ENCODE measurements at places on chromosomes 7 and 10.
A peak's percentile ranks its signal among the peaks of the same experiment; 100 is the strongest.

GRCh38 chr10:86336341-86336740 lies 30.3 kb downstream of the GRID1 start:
- DNase-seq, result no peak

DNA sequence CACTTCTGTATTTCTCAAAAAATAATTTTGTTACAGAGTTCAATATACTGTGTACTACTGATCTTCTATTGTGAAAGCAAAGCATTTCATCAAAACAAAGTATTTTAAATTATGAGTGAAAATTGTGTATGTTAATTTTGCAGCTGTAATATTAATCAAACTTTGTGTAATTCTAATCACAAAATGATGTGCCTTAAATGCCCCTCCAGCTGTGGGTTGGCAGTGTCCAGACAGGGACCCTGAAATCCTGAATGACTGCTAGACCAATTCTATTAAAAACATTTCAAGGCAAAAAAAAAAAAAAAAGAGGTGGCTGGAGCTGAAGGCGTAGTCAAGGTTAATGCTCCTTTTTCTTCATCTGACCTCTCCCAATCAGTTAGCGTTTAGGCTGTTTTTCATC lies 36.2 kb downstream of the SCD start:
- no peak for DNase-seq

- peak; percentile 92 for DNase-seq
These were observed 125.3 kb downstream of the CHN2 start for GRCh38 chr7:29319719-29320521.

DNA sequence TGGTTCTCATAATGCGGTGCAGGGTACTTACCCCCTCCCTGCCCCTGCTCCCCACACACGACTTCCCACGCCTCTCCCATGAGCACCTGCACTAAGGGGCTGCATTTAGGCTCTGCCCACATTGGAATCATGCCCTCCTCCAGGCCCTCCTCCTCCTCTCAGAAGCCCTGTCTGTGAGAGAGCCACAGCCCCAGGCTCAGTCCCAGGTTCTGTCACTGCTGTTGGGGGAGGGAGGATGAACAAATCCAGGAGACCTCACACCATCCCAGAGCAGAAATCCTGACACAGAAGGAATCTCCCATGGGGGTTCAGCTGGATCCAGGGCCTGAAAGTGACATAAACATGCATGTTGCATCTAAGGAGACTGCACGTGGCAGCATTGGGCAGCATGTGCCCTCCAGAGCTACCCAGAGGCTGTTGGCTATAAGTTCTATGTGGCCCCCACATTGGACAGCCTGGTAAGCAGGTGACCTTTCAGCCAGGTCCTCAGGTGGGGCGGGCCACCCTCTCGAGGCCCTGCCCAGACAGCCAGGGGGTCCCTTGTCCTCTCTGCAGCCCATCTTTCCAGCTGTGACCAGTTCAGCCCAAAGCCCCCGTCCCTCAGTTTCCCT lies 1.6 kb upstream of the PILRA start:
- DNase-seq, result no peak

GRCh38 chr10:70537398-70538194 lies 59.0 kb downstream of the PALD1 start:
- DNase-seq, result peak; percentile 29

- no peak for DNase-seq
These were observed 141.8 kb upstream of the GPR22 start for GRCh38 chr7:107327986-107328569.

GRCh38 chr7:148975896-148976295 lies 52.4 kb downstream of the PDIA4 start:
- no peak for DNase-seq

- no peak for DNase-seq
These were observed 31.6 kb downstream of the HOXA1 start for GRCh38 chr7:27064159-27064558.

All from hematopoietic multipotent progenitor cell treated with erythropoietin and hydrocortisone succinate and interleukin-3 and kit ligand, for 4 days (in vitro differentiated cells).